ENCODE measurements at places on chromosomes 7 and 10.

GRCh38 chr7:32539366-32539765 is 44.1 kb downstream of the AVL9 start:
- no peak for DNase-seq

GRCh38 chr10:26857991-26858706 is 2.6 kb downstream of the ABI1 start:
- no peak for DNase-seq

- DNase-seq: no peak
These were observed 38.2 kb downstream of the WDR37 start for GRCh38 chr10:1094112-1095057.

DNA sequence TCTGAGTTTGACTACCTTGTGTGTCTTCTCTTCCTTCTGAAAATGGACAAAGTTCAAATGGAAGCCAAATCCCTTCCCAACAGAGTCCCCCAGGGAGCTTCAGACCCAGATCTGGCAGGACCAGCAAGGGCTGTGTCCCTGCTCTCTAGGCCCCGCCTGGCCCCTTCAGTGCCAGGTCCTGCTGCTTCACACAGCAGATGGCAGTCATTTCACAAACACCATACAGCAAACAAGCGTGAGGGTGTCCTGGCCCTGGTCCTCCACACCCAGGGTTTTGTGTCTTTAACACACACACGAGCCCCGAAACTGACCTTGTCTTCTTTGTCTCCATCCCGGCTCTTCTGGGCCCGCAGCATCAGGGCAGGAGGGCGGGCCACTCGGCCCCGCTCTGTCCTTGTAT is 145.0 kb downstream of the TCERG1L start:
- DNase-seq: no peak

All from left ventricle myocardium inferior (tissue), 1 donor.